ENCODE measurements at places on chromosomes 12 and 14. TPM values are rescaled to one million over a fixed set of nuclear protein-coding genes. Genes with fewer than 3 reads are reported as not detected.

The LRRC9 gene
- total RNA-seq = not detected

The TAS2R14 gene
- total RNA-seq = 0.52 TPM

The GPHB5 gene
- total RNA-seq = not detected

The TMEM179 gene
- total RNA-seq = 1.1 TPM

The LPAR5 gene
- total RNA-seq = 11.7 TPM

The FAM90A1 gene
- not detected for total RNA-seq

The ANKRD9 gene
- total RNA-seq = 253 TPM

The RBMS2 gene
- total RNA-seq = 37.3 TPM

The LHX5 gene
- not detected for total RNA-seq

The CIT gene
- total RNA-seq = 2.0 TPM

The KERA gene
- total RNA-seq = not detected

The SH2B3 gene
- 43.4 TPM for total RNA-seq

The TOMM20L gene
- total RNA-seq = not detected

The ACSM4 gene
- total RNA-seq = not detected

The KCNC2 gene
- total RNA-seq = not detected

The OR4K5 gene
- not detected for total RNA-seq

The CCDC196 gene
- total RNA-seq = not detected

The SOAT2 gene
- 0.20 TPM for total RNA-seq

The CCDC184 gene
- 0.25 TPM for total RNA-seq

The RAB3IP gene
- 32.8 TPM for total RNA-seq

The PTHLH gene
- 1.3 TPM for total RNA-seq

The MYF5 gene
- not detected for total RNA-seq

The RD3L gene
- 32.9 TPM for total RNA-seq

The LRRC10 gene
- total RNA-seq = 82.9 TPM

The FOXA1 gene
- total RNA-seq = not detected

The TSHR gene
- not detected for total RNA-seq

The LRTM2 gene
- total RNA-seq = not detected

The BHLHE41 gene
- 31.4 TPM for total RNA-seq

The NAA30 gene
- 29.1 TPM for total RNA-seq

The SLC8A3 gene
- 0.08 TPM for total RNA-seq

The CLEC2A gene
- total RNA-seq = not detected

The PZP gene
- 0.32 TPM for total RNA-seq

The ZNF740 gene
- 4.8 TPM for total RNA-seq

The ADAM20 gene
- 0.23 TPM for total RNA-seq

The STAT2 gene
- total RNA-seq = 41.1 TPM

The DIO2 gene
- 7.4 TPM for total RNA-seq

The PLA2G1B gene
- total RNA-seq = not detected

The LTBP2 gene
- 36.1 TPM for total RNA-seq

The OR6C2 gene
- not detected for total RNA-seq

The BRMS1L gene
- total RNA-seq = 7.9 TPM

The MYRFL gene
- total RNA-seq = 0.96 TPM

The PCED1B gene
- 0.70 TPM for total RNA-seq

The GYS2 gene
- total RNA-seq = not detected

The APOLD1 gene
- total RNA-seq = 22.7 TPM

The SLC16A7 gene
- total RNA-seq = 121 TPM

The ASCL1 gene
- not detected for total RNA-seq

The KRT83 gene
- not detected for total RNA-seq

The FGF6 gene
- total RNA-seq = not detected

The CCDC38 gene
- total RNA-seq = not detected

The CPNE6 gene
- total RNA-seq = not detected

The OR11H12 gene
- total RNA-seq = not detected

The RNF212B gene
- total RNA-seq = not detected

The CLEC9A gene
- 0.24 TPM for total RNA-seq

The C12orf60 gene
- 2.0 TPM for total RNA-seq

The SLC10A1 gene
- total RNA-seq = not detected

The CPSF6 gene
- 30.9 TPM for total RNA-seq
